NCI-H1092 (cell line): ENCODE measurements at places on chromosomes 4 and X.

GRCh38 chr4:181272422-181272821, 970.8 kb upstream of the TENM3 start:
- DNase-seq = no peak

DNA sequence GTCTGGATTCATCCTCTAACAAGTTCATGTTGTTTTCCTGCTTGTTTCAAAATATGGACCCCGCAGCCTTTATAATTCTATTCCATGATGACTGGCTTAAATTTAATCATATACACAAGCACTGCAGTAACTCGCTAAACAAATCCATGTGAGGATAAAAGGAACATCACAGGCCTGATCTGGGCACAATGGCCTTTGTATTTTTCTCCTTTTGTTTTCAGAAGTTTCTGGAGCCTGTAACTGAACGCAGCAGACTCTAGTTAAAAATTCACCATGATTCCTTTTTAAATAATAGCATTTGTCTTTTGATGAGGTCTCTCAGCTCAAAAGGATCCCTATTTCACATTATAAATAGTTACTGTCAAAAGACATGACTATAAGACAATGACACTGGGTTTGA, 30.2 kb upstream of the TMEM184C start:
- no peak for DNase-seq

DNA sequence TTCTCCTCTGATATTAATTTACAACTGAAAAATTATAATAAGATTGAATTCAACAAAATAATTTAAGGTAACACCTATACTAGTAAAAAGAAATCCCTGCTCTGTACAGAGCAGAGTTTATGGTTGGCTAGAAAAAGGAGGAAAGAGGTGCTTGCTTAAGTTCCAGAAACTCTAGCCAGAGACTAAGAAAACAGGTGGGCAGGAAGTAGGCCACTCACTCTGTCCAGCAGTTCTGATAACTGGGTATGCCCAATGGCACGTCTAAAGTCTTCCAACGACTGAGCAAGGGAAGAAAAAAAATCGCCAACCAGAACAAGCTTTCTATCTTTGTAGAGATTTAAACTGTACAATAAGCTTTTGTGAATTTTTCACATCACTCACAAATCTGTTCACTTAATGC, 42.1 kb downstream of the TMEM165 start:
- DNase-seq = no peak

DNA sequence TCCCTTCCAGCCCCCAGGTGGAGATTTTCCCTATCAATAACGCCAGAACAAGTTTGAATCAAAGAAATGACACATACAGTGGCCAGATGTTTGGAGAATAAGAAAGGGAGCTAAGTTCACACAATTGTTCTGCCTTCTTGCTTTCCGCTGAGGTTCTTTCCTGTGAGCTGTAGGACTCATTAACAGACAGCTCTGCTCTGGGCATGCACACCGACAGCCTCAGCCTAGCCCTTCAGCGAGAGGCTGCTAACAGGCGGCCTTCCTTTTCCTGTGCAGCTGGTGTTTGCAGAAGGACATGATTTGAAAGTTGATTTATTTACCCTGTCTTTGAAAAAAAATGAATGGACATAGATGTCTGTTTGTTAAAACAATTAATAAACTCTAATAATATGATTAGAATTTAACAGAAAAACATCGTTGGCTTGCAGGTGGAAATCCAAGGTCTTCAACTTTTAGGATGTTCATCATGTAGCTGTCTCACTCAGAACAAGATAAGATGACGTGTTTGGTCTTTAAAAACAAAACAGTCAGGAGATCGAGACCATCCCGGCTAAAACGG, 183.3 kb downstream of the KDR start:
- DNase-seq = peak; percentile 15

- peak; percentile 32 for DNase-seq
These were observed 723 bp downstream of the WDFY3 start for GRCh38 chr4:84965553-84966381.

GRCh38 chr4:141339966-141340365, 119.3 kb downstream of the ZNF330 start:
- no peak for DNase-seq

GRCh38 chr4:112270640-112271421, 14.9 kb downstream of the TIFA start:
- DNase-seq = no peak

DNA sequence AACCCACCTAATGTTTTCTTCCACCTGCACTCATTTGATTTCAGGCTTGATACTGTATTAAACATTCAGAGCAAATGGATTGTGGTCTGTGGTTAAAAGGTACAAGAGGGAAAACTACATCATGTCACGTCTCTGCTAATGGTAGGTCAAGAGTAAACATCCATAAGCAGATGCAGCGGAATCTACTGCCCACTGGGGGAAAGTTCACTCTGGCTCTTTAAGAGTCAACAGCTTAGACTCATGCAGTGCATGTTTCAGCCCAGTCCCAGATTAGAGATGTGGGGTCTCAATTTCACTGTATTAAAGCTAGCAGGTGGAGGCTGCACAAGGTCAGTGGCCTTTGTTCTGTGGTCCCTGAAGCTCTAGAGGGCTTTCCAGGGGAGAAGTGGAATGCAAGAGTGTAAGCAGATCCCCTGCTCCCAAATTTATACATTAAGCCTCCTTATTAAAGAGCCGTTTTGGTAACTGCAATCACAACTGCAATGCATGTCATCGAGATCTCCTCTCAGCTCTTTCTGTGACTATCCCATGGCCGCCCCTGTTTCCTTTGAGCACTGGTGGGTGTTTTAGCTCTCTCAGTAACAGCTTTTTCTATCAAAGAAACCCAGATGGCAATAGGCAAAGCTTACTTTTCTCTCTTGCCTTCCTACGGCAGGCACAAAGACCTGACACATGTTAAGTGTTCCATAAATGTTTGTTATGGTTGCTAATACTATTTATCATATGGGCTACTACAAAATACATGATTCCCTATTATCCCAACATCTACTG, 53.4 kb downstream of the LDB2 start:
- DNase-seq = no peak

DNA sequence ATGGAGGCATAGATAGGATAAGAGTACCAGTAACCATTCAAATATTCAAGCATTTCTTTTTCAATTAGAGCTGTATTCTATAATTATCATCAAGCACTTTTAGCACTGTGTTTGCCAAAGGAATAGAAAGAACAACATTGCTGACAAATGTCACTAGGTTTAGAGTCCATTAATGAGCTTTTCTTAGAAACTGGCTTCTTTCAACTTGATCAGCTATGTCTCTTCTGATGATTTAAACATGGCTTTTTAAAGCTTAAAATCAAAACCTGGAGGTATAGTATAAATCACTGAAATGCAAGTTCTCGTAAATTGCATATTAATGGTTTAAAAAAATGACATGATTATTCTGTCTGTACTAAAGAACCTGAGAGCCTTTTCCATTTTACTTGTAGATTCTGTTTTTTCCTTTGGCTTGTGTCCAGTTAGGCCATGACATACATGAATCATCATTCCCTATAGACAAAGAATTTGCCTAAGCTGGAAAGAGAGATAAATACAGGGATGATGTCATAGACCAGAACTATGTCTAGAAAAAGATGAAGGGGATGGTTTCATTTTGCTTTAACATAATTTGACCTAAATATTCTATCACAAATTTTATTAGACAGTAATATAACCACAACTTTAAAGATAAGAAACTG, 340.1 kb upstream of the CTSO start:
- no peak for DNase-seq

- DNase-seq = no peak
These were observed 43.1 kb downstream of the GASK1B start for GRCh38 chr4:158129694-158130093.

- peak; percentile 24 for DNase-seq
These were observed 204.9 kb downstream of the GBA3 start for GRCh38 chr4:22897520-22898108.

- no peak for DNase-seq
These were observed 60.8 kb upstream of the FHL1 start for GRCh38 chrX:136086521-136086920.

GRCh38 chrX:136209016-136209738, 42.0 kb downstream of the MAP7D3 start:
- DNase-seq = no peak

DNA sequence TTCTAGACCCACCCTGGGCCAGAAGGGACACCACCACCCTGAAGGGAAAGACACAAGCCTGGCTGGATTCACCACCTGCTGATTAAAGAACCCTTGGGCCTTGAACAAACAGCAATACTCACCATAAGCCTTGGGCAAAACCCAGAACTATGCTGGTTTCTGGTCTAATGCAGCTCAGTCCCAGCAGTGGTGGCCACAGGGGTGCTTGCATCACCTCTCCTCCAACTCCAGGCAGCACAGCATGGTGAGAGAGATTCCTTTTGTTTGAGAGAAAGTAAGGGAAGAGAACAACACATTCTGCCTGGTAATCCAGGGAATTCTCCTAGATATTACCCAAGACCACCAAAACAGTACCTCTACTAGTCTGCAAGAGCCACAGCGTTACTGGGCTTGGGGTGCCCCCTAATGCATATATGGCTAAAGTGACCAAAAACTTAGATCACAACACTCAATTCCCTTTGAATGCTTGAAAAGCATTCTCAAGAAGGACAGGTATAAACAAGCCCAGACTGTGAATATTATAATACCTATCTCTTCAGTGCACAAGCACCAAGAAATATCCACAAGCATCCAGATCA, 25.7 kb downstream of the RNF128 start:
- DNase-seq = no peak

DNA sequence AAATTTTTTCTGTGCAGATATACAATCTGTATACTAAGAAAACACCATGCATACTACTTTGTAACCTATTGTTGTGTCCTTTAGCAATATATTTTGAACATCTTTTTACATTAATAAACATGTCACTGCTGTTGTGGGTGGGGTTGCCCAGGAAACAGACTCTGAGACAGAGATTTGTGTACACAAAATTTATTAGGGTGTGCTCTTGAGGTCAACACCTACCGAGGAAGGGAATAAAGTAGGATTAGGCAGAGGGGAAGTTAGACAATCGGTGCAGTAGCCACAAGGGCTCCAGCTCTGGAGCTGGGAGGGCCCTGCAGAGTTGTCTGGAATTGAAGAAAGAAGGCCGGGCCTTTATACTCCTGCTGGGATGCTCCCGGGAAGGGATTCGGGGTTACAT, 56.4 kb downstream of the CXorf58 start:
- DNase-seq = no peak

GRCh38 chr4:1051472-1051871, 40.0 kb downstream of the FGFRL1 start:
- no peak for DNase-seq

DNA sequence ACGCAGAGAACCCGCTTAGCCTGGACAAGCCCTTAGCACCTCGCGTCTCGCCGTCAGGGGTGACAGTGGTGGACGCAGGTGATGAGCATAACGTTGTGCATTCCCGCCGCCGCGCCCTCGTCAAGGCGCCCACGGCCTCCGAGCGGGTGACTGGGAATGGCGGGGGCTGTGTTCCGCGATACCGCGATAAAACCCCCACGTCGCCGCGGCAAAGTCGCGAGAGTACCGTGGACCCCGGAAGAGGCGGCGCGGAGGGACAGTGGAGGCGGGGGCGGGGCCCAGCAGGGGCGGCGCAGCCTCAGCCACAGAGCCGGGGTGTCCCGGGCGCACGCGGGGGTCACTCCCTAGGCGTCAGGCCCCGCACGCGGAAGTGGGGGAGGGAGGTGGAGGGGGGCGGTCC, 53.8 kb downstream of the ZFYVE28 start:
- DNase-seq = no peak

DNA sequence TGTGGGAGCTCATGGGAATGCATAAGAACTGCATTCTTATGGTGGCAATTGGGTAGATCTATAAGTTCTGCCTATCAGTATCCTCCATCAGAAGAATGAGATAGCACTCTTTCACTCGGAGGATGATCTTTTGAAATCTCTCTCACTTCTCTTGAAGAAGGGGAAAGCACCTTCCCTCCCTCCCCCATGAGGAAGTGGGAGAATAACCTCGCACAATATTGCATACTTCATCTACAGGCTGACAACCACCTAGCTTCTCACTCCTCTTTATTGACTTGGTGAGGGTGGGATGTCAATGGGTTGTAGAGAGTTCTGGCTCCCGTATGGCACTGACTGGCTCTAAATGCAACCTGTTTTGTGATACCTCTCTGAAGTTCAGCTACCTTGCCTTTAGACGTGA, 146.7 kb upstream of the SPOCK3 start:
- no peak for DNase-seq

GRCh38 chr4:21134994-21135393, 434.7 kb downstream of the PACRGL start:
- DNase-seq = peak; percentile 24

DNA sequence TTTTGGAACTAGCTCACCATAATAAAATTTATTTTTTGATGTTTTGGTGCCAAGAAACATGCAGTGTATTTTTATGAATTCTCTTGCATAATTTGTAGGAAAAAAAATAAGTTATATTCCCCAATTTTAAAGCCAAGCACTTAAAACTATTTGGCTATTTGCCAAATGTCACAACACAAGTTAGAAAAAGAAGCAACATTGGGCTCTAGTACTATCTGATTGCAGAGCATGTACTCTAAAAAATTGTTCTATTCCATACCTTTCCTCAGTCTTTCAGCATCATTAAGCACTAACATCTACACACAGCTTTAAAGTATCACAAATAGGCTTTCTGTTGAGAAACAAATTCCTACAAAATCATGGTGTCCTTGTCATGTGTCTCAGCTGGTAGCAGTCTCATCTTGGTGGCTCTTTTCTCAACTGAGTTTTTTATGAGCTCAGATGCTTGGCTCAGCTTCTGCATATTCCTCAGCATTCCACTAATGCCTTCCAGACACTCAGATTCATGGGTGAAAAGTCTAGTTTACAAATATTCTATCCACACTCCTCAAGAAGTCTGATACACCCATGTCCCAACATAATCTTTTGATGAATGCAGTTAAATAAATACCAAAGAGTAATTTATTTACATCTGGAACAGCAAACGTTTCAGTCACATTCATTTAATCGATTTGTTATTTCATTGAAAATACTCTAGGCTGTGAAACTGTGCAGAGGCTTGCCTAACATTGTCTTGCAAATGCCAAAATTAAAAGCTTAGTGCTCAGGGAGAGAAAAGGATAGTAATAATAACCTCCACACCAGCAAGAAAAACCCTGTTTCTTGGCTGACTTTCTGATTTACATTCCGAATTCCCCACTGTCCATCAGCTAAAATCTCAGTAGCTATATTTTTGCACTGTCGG, 2209.9 kb downstream of the PCDH7 start:
- DNase-seq = no peak

GRCh38 chr4:177484613-177485021, 42.4 kb upstream of the AGA start:
- DNase-seq = no peak

GRCh38 chr4:94926936-94927335, 169.2 kb downstream of the BMPR1B start:
- DNase-seq = no peak

- no peak for DNase-seq
These were observed 242.5 kb upstream of the PRPS2 start for GRCh38 chrX:12548746-12549145.

- no peak for DNase-seq
These were observed 20.9 kb upstream of the KLHL8 start for GRCh38 chr4:87241336-87241735.

- DNase-seq = peak; percentile 1
These were observed 57.3 kb downstream of the APBB2 start for GRCh38 chr4:41157009-41157408.

GRCh38 chr4:145756244-145756643, 76.3 kb downstream of the C4orf51 start:
- DNase-seq = no peak
